ENCODE measurements at places on chromosomes 12 and 14. TPM values are rescaled to one million over a fixed set of nuclear protein-coding genes. Genes with fewer than 3 reads are reported as not detected.

The ADAM21 gene
- polyA plus RNA-seq: 0.28 TPM

The ACSS3 gene
- polyA plus RNA-seq: 8.8 TPM

The SAMD15 gene
- polyA plus RNA-seq: 0.29 TPM

The CEP170B gene
- 2.6 TPM for polyA plus RNA-seq

DNA sequence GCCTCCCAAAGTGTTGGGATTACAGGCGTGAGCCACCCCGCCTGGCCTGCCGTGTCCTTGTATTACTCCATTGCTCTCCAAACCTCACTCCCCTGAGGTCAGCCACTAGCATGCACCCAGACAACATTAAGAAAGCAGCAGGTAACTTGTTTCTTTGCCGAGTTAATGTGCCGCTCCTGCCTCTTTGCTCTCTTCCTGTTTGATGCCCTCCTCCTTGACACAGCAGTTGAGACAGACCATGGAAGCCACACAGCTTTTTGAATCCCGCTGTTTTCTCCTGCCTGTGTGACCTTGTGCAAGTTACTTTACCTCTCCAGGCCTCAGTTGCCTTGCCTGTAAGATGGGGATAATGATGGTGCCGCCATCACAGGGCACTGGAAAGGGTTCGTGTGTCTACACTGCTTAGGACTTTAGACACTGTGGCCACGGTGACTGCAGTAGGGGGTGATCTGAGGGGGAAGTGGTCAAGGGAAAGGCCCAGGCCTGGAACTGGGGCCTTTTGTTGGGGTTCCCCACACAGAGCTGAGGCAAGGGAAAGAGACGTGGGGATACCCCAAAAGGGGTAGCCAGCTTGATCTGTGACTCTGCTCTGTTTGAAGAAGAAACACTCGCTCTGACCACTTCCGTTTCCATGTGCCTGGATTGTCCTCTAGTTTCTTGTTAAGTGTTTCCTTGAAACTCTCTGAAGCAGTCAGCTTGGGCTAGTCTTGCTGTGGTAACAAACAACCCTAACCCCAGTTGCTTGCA lies 69.3 kb downstream of the RIN3 start:
- DNase-seq: no peak

- DNase-seq: no peak
These were observed 561.5 kb downstream of the TMEM121 start for GRCh38 chr14:106087837-106088236.

- no peak for DNase-seq
These were observed 17.2 kb downstream of the WSCD2 start for GRCh38 chr12:108146035-108146893.

GRCh38 chr12:79936670-79937069 lies 1.8 kb upstream of the PPP1R12A start:
- DNase-seq: no peak

GRCh38 chr12:67151886-67152285 lies 117.3 kb upstream of the CAND1 start:
- DNase-seq: peak; percentile 52

DNA sequence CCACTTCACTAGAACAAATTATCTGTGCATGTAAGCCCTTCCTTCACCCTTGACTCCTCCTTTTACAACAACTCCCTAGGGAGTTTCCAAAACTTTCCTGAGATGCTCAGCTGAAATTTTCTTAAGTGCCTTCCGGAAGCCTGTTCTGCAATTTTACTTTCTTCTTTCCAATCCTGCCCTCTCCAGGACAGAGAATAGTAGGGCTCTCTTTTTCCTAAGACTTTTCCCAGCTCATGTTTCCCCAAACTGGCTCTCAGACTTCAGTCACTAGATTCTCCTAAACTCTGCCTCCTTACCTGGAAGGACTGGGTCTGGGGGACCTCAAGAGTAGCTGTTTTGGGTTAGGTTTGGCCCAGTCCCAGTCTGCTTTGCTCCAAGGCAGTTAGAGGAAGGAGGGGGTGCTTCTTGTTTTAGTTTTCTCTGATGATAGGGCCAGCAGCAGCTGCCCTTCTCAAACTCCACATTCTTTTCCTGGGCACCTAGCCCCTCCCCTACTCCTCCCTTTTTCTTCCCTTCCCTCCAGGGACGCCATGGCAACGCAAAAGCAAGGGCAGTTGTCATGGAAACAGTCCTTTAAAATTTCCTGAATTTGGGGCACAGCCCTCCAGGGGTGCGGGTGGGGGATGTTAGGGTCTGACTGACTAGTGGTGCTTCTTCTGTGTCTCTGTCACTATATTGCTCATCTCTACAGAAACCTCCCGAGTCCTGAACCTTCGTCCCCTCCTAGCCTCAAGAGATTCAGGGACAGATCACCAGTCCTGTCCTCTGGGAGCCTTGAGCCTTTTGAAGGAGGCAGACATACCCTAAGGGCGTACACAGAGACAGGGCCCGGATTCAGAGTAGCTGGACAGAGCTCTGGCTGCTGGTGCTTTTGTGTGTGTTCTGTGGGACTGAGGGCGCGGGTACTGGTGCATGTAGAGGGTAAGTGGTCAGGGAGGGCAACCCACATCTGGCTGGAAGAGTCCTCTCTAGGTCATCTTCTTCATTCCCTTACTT lies 17.0 kb downstream of the PPP1R1A start:
- peak; percentile 64 for DNase-seq

DNA sequence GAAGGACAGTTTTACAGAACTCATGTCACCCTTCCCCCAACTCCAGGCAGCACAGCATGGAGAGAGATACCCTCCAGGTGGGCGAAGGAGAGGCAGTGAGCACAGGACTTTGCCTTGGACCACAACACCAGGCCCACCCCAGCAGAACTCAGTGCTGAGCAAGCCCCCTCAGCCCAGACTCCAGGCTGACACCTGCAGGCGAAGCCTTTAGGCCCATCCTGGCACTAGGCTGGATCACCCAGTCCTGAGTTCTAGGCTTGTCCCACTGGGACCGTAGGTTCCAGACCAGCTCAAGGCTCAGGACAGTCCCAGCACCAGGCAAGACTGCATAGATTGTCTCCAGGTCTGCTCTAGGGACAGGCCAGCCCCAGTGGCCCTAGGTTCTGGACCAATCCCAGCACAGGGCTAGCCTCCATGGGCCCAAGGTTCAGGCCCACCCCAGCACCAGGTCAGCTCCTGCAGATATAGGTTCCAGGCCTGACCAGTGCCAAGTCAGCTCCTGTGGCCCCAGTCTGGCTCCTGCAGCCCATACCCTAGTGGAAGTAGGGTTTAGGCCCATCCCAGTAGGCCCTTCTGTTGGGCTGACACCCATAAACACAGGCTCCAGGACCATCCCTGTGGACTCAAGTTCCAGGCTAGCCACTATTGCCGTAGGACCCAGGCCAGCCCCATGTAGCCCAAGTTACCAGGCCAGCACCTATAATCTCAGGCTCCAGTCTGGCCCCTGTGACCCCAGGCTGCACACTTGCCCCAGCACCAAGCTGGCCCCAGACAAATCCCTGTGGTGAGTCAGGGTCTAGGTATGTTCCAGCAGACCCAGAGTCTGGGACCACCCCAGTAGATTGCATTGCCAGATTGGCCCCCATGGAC lies 9.4 kb downstream of the WASHC3 start:
- no peak for DNase-seq

- DNase-seq: no peak
These were observed 132.8 kb downstream of the RIMBP2 start for GRCh38 chr12:130583317-130583716.

- DNase-seq: no peak
These were observed 71.6 kb upstream of the MDGA2 start for GRCh38 chr14:47746986-47747385.

DNA sequence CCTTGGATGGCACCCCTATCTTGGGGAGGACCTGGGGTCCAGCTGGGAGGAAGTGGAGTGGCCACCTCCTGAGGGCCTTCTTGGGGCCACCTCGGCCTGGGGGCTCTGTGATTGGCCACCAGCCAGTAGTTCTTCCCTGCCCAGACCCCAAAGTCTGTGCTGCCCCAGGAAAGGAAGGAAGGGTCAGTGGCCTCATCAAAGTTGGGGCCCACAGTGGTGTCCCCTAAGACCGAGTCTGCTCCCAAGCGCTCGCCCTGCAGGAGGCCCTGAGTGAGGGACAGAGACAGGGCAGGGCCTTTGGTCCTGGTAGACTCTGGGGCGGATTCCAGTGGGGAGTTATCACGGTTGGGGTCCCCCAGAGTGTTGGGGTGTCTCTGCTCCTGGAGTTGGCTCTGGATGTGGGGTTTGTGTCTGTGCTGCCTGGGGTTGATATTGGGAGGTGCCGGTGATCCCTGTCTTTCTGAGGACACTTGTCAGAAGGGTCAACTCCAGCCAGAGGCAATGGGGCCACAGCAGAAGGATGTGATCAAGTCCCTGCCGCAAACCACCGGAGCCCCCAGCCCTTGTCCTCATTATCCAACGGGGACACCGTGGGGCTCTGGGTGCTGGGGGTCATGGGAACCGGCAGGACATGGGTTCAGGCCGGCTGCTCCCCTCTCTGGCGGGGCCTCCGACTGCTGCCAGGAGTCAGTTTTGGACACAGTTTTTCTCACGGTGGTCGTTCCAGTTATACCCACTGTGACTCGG lies 364.3 kb downstream of the TMEM121 start:
- DNase-seq: no peak

- peak; percentile 94 for DNase-seq
These were observed 74.0 kb upstream of the MDM1 start for GRCh38 chr12:68406134-68406576.

- DNase-seq: peak; percentile 53
These were observed 17.9 kb upstream of the HIGD1C start for GRCh38 chr12:50934371-50934851.

GRCh38 chr12:6936636-6937480 lies 6.8 kb upstream of the RNU7-1 start:
- DNase-seq: peak; percentile 76

- DNase-seq: peak; percentile 84
These were observed 20.6 kb upstream of the ITGA5 start for GRCh38 chr12:54439521-54440255.

DNA sequence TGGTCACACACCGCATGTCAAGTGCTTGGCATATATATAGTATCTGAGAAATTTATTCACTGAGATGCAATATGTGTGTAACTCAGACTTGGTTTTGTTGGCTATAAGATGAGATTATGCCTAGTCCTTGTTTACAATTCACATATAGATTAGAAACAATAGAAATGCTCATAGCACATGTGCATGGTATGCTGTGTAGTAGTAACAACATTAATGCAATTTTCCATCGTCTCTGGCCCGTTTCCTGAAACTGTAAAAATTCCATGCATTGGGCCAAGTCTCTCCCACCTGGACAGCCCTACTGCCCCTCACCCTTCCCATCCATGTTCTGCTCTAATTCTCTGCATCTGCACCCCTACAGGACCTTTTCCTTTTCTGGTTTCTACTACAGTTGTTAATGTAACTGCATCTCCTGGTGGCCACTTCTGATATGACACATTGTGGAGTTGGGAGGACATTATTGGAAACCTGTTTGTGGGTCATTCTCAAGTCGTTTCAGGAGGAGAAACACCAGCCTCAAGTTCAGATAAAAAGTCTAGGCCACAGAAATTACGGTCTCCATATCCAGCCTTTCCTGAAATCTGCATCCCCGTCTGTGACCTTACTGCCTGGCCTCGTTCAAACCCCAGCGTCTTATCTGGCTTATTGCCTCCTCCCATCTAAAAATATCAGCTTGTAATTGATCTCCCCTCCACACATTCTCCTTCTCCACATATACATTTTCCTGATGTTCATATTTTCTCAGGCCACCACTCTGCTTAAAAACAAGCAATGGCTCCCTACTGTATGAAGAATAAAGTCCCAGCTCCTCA lies 37.5 kb downstream of the EMP1 start:
- peak; percentile 86 for DNase-seq
